ENCODE measurements at places on chromosomes 6 and 20.

- DNase-seq, result no peak
These were observed 80.8 kb upstream of the EYS start for GRCh38 chr6:65787787-65788186.

- no peak for DNase-seq
These were observed 59.7 kb downstream of the TFAP2A start for GRCh38 chr6:10355115-10355702.

- DNase-seq, result no peak
These were observed 25.6 kb upstream of the AHI1 start for GRCh38 chr6:135522965-135523692.

DNA sequence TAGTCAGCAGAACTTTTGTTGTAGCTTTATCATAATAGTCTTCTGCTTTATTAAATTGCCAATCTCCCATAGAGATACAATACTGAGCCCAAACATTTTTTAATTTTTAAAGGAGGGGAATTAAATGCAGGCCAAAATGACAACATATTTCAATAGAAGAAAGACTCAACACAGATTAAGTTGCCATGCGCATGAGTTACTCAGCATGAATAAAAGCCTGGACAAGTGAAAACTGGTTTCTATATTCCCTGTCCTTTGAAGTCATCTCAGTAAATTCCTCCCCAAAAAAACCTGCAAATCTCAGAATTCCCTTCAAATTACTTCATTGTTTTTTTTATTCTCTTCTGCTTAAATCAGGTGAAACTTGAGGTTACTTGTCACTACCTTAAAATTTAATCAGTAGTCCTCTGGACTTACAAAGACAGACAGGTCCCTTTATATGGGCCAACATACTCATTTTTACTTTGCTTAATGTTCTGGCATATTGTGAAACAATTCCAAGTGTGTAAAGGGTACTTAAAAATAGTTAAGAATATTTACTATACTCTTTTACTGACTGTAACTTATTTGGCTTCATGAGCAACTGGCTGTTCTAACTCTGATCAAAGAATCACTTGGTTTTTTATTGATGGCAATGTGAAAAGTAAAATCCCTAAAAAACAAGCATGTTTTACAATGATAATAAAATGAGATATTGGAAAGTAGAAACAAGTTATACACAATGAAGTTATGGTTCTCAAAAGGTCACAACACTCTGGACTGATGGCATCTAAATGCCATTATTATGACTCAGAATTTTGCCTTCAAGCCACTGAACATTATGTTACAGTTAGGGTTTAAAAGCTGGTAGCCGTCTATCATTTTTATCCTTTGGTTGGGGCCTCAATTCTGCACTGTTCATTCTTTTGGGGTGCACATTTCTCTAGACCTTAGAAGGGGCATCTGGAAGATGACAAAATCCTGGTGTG is 49.9 kb upstream of the COL21A1 start:
- DNase-seq, result no peak

- DNase-seq, result no peak
These were observed 881 bp upstream of the AIG1 start for GRCh38 chr6:143059663-143060353.

DNA sequence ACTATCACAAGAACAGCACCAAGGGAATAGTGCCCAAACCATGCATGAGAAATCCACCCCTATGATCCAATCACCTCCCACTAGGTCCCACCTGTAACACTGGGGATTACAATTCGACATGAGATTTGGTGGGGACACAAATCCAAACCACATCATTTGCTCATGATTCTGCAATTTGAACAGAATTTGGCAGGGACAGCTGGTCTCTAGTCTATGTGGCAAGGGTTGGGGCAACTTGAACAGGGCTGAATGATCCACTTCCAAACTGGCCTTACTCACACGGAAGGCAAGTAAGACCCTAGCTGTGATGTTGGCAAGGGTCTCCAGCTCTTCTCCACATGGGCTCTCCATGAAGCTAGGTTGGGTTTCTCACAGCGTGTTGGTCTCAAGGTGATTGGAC is 10.1 kb upstream of the FKBP5 start:
- DNase-seq, result no peak

GRCh38 chr20:60191014-60191413 is 232.8 kb downstream of the CDH26 start:
- no peak for DNase-seq

DNA sequence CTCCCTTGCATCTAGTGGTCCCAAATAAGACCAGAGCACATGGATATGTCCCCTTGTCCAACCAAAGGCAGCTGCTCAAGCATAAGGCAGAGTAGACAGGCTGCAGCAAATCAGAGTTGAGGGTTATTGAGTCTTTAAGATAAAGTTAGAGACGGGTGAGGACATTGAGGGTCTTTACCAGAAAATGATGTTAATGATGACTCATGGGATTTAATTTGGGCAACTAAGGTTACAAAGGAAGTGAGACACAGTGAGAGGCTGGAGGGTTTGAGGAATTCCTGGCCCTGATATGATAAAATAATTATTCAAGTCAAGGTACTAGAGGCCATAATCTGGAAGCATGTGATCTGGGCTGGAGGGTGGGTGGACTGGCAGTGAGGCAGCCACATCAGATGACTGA is 133.6 kb downstream of the ALDH8A1 start:
- DNase-seq, result no peak

GRCh38 chr6:34027445-34027936 is 118.4 kb downstream of the GRM4 start:
- DNase-seq, result peak; percentile 55

DNA sequence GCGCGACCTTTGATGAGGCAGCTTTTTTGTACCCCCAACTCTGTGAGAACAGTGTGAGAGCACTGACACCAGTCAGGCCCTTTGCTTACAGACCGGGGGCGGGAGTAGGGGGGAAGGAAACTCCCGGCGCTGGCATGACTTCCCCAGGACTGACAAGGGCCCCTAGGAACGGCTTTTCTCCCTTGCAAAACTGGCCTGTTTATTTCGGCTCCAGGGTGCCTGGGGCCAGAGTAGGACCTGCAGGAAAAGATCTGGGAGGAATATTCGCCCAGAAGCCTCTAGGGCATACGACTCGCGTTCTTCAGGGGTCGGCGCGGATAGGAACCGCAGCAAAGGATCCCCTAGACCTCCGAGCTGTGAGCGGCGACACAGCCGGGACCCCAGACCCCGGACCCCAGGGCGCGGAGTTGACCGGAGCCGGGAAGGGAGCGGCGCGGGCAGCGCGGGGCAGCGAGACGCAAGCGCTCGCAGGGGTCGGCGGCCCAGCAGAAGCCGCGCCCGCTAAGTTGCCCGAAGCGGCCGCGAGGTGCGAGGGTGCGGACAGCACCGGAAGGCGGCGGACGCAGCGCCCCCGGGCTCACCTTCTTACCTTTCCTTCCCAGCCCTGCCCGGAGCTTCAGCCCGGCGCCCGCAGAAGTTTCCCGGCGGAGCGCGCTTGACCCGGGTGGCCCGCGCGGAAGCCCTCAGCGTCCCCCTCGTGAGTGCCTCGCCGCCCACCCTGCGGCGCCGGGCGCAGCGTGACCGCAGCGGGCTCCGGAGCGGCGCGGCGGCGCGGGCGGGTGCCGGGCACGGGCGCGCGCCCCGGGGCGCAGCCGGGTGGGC is at the start of gene POPDC3:
POPDC3 (minus strand) TSS at position 771 of the 822 bp plus-strand sequence. CDS start 18,105 bp downstream, outside the sequence.
- peak; percentile 2 for DNase-seq

DNA sequence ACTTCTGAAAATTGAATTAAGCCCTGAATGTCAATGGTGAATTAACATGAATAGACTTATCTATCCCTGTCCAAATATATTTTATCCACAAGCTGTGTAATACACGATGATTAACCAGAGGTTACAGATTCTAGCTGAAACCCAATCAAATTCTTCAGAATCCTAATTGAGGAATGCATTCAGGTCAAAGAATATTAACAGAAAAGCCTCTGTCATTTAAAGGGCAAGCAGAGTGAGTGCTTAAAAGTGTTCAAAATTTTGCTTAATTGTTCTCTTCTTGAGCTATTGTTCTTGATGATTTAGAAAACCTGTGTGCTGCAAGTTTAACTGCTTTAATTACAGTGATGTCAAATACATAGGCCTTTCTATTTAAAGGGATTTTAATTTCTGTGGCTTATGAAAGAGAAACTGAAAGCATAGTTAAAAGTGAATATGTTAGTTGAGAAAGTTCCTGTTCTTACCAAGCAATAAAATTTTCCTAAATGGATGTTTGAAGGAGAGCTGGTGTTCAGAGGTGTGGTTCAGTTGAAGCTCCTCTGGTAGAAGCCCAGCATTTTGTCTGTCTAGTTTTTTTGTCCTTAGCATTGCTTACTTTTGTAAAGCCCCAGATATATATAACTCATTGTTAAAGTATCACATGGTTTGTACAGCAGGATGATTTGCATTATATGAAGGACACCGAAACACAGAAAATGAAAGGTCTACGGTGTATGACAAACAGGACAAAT is 466.3 kb upstream of the PLCB4 start:
- DNase-seq, result no peak

DNA sequence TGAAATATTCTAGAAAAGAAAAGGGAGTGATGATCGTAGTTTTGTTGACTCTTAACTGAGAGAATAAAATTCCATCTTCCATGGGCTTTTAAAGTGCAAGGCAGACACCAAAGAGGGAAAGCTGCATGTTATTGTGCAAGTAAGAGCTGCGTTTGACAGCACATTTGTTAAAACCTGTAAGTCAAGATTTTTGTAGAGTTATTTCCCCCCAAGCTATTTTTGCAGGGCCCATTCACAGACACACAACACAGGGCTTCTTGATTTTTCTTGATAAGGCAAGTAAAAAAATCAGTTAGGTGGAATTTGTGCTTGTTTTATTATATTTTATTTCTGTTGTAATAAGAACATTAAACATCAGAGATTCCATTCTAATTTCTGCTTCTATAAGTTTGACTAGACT is 13.8 kb downstream of the CFAP206 start:
- no peak for DNase-seq

DNA sequence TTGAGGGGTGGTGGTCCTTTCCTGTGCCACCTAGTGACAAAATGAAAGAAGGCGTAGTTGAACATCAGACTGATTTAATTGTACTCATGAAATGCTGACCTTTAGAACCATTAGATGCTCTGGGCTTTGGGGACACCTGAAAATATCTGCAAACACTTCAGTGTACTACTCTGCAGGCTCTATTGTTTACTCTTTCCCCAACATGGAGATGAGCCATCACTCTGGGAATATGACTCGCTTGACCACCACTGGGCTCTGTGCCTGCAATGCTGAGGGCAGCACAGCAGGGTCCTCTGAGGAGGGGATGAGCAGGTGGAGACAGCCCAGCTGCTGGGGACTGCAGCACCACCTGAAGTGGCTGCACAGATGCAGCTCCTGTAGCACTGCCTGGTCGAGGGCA is 74.8 kb upstream of the SLC24A3 start:
- DNase-seq, result no peak

GRCh38 chr20:25738198-25738597 is 41.5 kb upstream of the ZNF337 start:
- DNase-seq, result no peak

DNA sequence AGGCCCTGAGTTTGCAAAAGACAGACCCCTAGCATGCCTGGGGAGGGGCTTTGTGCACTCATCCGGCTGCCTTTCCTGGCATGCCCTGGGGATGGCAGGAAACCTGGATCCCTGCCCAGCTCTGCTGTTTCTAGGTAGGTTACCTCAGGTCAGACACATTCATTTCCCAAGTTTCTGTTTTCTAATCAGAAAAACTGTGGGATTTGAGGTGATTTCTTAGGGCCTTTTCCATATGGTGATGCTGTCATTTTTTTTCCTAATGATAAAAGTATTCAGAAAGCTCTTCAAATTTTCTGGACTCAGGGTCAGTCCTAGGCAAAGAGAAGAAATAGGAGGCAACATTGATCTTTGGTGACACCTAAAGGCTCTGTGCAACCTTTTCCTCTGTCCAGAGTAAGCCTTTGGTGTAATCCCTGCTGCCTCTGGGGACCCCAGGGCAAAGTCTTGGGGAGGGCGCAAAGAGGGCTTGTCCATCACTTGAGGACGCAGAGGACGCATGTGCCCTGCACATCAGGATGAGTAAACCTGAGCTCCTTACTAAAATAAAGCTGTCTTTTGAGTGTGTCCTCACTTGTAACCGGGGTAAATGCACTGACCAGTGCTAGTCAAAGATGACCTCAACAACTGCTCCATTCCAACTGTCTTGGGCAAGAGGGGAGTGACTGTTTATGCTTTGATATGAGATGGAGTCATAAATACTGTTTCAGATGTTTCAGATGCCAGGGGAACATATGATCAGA is 13.5 kb upstream of the TRAM2 start:
- DNase-seq, result no peak

DNA sequence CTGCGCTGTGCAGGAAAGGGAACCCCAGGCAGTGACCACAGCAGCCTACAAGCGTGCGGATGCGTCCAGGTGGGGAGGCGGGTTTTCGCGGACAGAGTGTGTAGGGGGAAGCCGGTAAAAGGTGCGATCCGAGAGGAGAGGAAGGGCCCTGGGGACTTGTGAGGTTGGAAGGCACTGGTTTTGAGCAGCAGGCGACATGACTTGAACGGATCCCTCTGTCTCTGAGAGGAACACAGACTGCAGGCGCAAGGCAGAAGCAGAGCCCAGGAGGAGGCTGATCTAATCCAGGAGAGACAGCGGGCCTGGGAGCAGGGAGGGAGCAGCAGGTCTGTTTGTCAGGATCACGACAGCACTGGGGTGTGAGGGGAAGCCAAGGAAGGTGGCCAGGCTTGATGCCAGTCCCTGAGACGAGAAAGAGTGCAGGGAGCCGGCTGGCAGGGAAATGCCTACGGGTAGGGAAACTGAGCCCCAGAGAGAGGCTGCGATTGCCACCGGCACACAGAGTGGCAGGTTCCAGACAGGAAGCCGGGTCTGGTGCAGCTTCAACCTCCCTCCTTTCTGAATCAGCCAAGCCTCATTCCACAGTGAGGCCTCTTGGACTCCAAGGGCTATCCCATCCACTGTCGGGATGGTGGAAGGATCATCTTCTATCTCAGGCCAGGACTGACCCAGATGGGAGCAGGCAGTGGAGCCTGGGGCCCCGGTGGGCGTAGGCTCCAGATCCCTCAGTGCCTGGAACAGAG is 57.1 kb downstream of the HNF4A start:
- DNase-seq, result no peak

GRCh38 chr6:3314621-3315467 is 56.1 kb downstream of the PSMG4 start:
- no peak for DNase-seq

DNA sequence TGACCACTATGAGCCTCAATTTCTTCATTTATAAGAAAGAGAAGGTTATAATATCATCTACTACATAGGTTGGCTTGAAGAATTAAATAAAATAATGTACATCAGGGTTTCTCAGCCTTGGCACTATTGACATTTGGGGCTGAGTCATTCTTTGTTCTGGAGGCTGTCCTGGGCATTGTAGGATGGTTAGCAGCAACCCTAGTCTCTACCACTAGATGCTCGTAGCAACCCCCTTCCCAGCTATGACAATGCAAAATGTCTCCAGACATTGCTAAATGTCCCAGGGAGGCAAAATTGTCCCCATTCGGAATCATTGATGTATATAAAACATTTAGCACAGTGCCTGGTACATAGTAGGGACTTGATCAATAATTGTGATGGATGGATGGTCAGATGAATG is 152.1 kb downstream of the KHDC1L start:
- no peak for DNase-seq

DNA sequence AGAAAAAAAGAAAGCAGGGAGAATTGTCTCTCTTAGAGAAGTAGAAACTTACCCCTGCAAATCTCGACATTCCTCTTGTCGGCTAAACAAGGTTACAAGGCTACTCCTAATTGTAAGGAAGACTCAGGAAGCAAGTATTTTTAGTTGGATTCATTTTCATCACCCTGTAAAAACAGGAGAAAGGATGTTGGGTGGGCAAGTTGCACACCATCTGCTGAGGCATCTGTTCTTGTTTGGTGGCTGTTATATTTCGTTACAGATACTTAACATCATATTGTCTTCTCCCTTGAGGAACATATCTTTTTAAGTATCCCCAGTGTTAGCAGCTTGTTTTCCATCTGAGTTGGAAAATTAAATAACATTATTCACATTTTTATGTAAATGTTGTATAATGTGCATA is 187.5 kb downstream of the PLCB4 start:
- no peak for DNase-seq
